Activated naive CD4-positive, alpha-beta T cell (primary cell): ENCODE measurements at places on chromosomes 16 and 17.

DNA sequence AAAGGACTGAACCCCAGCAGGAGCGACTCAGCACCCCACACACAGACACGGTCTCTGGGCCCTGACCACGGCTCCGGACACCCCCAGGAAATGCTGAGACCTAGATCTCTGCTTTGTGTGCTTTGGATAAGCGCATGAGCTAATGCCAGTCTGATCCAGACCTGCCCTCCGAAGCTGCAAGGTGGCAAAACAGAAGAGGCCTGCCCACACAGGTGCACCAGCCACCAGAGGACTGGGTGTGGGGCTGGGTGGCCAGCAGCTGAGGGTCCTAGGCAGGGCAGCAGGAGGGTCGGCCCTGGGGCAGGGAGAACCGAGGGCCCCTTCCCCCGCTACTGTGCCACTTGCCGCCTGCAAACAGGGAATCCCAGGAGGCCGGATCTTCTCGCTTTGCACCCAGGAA, 30.7 kb upstream of the EIF1 start:
- no peak for DNase-seq

- no peak for DNase-seq
These were observed 1.5 kb upstream of the NEURL4 start for GRCh38 chr17:7330638-7331015.

DNA sequence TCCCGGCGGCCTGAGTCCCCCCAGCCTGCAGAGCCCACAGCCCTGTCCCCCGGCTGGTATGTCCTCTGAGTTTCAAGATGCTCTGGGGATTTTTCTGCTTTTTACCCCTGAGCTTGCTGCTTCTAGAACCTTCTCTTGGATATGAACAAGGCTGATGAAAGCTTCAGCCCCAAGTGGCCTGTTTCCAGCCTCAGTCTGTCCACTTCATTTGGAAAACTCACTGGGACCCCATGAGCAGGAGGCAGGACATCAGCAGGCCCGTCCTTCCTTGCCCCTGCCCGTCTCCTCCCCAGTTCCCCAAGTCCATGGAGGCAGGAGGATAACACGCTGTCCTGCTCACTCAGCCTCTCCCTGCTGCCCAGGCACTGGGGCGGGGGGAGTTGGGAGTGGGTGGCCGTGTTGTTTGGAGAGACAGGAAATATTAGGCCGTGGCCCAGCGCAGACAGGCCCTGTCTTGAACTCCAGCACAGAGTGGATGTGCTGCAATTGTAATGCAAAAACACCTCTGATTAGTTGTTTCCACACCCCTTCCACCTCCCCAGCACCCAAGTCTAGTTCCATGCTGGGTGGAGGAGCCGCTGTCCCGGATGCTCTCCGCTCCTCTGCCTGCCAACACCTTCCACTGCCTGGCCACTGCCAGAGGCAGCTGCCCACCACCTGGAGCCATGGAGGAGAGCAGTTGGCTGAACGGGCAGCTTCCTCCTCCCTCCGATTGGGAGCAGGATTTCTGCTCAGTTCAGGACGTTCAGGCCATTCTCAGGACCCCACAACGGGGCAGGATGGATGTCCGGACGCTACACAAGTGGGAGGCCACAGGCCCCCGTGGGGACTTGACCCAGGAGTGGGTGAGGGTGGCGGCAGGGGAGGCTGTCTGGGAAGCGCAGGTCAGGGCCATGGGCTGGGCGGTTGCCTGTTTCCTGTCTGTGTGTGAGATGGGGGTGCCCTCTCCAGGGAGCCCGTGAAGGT, 216.9 kb upstream of the GSE1 start:
- no peak for DNase-seq

DNA sequence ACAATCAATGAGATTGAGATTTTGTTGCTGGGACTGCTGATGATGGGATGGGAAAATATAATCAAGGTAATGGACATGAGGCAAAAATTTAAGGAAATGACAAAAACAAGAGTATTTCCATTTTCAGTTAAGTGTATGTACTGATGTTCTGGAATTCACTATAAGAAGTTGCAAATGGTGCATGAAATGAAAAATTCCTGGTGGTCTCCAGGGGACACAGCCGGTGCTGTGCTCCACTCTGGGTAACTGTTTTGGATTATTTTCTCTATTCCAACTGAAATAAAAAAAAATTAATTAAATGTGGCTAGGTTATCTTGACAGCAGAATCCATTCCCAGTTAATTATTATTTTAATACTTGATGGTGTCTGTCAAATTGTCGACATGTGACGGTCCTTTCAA, 305.6 kb downstream of the WWOX start:
- no peak for DNase-seq
